ENCODE measurements at places on chromosomes 6 and 20.

DNA sequence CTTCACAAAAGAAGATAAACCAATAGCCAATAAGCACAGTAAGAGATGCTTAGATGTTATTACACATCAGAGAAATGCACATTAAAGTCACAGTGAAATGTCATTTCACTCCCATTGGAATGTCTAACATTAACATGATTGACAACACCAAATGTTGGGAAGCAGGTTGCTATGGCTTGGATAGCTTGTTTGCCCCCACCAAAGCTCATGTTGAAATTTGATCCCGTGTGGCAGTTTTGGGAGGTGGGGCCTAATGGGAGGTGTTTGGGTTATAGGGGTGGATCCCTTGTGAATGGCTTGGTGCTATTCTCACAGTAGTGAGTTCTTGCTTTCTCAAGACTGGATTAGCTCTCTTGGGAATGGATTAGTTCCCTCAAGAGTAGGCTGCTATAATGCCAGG lies 44.8 kb downstream of the MRAP2 start:
- no peak for DNase-seq

DNA sequence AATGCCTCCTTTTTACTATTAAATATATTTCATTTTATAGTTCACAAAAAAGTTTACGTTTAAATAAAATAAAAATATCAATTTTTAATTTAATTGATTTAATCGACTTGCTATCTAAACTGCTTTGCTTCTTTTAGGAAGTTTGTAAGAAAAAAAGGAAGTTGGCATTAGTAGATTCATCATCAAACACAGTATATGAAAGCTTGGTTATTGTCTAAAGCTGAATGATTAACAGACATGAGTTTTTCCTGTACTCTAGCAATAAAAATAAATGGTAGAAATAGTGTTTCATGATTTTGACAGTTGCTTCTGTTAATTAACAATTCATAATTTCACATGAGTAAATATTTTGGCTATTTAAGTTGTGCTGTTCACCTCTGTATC lies 1285.5 kb upstream of the GJE1 start:
- no peak for DNase-seq

- no peak for DNase-seq
Observed at GRCh38 chr6:14838133-14838583, 407.7 kb upstream of the JARID2 start.

DNA sequence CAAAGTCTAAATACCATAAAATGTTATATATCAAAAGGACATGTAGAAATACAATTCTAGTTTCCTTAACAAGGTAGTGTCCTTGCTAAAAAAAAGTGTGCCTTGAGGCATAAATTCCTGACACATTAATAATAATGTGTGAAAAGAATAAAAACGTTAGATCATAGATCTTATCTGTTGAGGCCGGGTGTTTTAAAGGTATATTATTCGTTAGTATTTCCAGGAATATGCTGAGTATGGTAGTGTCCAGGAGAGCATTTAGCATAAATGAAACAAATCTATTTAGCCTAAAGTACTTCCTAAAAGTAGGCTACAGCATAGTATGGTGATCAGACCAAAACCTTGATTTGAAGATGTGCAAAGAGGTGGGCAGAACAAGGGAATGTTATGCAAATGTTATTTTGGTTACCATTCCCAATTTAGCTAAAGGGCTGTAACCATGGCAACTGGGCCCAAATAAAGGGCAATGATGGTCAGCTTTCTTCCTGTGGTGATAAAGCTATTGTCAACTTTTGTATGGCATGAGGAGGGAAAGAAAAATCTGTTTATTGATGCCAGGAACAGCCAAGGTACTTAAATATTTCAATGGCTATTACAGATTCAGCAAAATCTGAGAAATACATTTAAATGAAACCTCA lies 18.9 kb downstream of the MKKS start:
- peak; percentile 53 for DNase-seq

DNA sequence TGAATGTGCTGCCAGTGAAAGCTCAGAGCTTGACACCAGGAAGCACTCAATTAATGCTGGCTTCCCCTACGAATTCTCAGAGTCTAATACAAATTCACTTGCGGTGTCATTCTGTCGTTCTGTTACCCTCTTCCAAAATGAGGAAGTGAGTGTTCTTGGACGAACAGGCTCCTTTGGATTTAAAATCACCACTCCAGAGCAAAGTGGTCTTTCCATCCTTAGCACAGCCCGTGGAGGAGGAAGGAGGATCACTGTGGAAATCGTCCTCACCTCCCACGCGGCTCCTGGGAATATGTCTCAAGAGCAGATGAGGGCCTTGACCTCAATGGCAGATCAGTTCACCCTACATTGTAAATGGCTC lies 41.7 kb downstream of the RIOK1 start:
- no peak for DNase-seq

GRCh38 chr6:170018936-170019817 lies 267.8 kb downstream of the ERMARD start:
- DNase-seq, result no peak

DNA sequence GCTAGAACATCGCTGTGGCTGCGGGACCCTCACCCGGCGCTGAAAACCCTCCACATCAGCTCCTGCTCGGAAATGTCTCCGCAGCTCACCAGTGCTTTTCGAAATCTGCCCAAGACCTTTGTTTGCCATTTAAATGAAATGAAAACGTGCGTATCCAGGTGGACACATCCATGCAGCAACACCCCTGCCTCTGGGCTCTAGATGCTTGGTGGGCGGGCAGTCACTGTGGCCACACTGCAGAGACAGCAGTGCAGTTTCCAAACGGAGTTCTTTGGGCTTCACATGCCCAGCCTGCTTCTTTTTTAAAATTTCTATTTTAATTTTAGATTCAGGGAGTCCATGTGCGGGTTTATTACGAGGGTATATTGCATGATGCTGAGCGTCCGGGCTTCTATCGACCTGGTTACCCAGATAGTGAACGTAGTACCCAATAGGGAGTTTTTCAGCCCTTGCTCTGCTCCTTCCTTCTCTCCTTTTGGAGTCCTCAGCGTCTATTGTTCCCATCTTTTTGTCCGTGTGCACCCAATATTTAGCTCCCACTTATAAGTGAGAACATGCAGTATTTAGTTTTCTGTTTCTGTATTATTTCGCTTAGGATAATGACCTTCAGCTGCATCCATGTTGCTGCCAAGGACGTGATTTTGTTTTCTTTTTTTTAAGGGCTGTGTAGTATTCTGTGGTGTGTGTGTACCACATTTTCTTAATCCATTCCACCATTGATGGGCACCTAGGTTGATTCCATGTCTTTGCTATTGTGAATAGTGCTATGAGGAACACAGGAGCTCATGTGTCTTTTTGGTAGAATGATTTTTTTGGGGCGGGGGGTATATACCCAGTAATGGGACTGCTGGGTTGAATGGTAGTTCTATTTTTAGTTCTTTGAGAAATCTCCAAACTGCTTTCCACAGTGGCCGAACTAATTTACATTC lies 4.8 kb upstream of the TUBB2B start:
- DNase-seq, result no peak

GRCh38 chr6:54493138-54493537 lies 184.9 kb downstream of the TINAG start:
- DNase-seq, result peak; percentile 75

DNA sequence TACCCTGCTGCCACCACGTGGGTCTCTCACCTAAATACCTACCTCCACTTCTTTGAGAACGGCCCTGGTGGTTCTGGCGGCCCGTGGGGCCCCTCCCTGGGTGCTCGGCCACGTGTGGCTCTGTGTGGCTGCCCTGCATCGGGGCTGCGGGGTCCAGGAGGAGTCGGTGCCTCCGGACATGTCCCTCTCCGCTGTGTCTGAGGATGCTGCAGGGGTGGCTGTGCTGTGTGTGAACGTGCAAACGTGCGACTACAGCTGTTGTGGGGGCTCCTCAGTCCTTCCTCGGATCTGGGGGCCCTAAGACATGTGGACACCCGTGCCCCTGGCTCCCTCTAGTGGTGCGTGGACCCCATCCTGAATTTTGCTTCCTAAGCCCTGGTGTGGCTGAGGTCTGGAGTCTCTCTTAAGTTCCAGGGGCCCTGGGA lies 691.8 kb downstream of the QKI start:
- DNase-seq, result peak; percentile 47

- no peak for DNase-seq
Observed at GRCh38 chr6:22327881-22328280, 31.0 kb upstream of the PRL start.

DNA sequence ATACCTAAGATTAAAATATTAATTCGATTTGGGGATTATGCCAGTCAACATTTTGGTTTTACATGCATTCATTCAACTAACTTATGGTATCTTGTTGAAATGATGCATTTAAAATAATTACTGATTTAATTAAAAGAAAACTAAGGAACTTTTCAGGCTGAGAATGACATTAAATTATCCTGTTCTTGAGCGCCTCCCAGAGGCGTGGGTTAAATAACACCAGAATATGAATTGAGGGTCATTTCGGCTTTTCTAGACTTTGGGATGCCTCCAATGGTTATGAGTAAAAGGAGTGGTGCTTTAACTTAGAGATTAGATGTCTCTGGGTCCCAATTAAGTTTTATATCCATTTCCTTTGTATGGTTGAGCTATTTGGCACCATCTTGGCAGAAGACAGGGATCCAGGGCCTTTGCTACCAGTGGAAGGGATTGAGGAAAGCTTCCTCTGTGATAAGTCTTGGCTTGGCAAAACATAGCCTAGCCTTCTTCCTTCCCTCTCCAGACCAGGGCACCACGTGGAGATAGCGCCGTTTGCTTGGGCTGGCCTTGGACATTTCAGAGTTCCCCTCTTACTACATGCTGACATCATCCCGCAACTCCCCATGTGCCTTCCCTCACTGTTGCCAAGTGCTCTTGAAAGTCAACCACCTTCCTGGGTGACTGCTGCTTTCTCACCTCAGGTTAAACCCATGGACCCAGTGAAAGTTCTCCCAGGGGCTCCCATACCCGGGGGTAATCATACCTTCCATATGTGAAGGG lies 28.7 kb downstream of the GNAS start:
- no peak for DNase-seq

DNA sequence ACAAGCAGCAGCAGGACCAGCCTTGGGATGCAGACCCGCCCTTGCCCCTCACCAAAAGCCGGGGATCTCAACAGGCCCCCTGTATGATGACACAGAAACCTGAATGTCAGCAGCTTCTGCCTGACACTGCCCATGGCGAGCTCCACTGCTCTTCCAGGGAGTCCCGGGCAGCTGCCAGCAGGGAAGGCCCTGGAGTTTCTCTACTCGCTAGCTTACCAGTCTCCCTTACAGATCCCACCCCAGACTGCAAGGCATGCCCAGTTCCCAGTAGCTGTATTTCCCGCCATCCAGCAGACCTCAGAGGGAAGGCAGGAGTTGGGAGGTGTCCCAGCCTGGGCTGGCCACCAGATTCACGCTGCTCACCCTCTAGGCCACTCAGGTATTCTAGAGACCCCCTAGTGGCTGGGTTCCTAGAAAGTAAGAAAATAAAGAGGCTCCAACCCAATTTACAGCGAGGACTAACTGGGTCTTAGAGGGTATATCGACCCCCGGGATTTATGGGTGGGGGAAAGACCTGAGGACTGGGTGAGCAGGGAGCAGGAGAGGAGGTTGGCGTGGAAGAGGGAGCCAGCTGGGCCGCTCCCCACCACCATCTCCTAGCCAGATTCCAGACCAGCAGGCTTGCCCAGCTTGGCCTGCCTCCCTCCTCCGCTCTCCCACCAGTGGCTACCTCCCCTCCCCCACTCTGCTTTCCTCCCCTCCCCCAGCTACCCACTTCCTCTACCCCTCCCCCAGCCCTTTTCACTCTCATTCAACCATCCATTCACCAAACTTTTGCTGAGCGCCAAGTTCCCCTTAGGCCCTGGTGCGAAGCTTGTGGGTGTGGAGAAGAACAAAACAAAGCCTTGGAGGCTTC lies 9.7 kb upstream of the HMGA1 start:
- no peak for DNase-seq

GRCh38 chr6:121880831-121881230 lies 445.4 kb downstream of the GJA1 start:
- no peak for DNase-seq

DNA sequence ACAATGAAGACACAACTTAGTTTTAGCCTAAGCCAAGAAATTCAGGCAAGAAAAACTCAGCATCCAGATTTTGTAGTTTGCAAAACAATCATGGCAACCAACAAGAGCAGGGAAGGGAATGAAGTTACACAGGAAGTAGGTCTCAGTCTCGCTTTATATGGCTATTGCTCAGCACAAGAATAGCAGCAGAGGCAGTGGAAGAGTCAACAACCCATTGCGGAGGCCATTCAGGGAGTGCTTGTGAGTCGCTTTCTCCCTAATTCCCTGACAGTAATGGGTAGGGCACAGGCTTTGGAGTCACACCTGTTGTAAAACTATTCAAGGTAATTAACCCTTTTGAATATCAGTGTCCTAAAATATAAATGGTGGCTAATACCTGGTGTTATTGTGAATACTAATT lies 238.5 kb downstream of the HDGFL1 start:
- no peak for DNase-seq

- DNase-seq, result no peak
Observed at GRCh38 chr6:26520237-26520849, 17.8 kb upstream of the HMGN4 start.

DNA sequence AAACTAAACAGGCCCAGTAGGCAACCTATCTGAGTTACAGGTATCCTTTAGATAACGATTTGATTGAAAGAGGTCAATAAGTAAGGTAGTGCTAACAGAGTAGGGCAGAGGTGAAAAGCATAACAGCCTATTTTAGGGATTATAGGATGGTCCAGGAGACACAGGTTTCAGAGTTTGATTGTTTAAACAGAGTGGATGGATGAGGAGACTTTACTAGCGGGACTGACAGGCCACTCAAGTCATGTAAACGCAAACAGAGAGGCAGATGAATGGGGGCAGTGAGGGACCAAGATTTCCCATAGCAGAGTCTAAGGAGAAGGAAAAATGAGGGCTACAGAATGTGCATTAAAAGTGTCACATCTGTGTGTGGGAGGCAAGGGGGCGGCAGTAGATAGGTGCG lies 4.8 kb downstream of the NEDD9 start:
- no peak for DNase-seq

DNA sequence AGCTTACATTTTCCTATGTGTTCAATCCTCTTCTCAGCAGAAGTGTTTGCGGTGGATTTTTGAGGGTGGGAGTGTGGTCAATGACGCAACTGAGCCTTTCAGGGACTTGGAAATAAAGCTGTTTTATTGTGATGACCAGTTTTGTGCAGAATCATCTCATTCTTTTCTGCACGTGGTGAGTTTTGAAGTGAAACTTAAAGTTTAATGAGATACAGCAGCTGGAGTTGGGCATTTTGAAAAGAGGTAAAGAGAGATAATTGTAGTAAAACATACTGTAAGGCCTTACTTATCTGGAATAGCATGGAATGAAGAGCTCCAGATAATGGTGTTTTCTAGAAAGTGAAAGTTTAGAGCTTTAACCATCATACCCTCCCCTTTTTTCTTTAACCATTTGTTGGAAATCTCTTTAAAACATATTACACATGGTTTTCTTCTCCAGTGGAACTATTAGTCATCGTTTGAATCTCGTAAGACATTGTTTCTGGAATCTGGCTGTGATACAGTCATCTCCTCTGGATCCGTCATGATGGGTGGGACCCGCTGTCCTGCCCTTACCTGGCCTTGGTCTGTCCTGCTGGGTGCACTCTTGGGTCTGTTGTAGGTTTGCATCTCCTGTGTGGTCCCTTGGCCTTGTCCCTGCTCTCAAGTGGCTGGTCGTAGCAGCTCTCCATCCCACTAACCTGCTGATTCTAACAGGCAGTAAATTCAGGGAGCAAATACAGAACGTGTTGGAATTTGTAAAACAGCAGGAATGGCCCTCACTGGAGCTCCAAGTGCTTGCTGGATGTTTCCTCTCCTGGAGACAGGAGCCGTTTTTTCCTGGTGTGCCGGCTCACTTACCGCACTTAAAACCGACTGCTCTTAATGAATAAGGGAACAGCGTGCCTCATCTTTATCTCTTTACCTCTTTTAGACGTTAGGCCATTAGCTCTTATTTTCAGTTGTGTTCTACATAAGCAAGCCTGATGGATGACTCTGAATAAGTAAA lies 29.8 kb downstream of the UST start:
- DNase-seq, result peak; percentile 83

- DNase-seq, result no peak
Observed at GRCh38 chr6:158911746-158912480, 88.1 kb downstream of the RSPH3 start.
